ENCODE measurements at places on chromosomes 13 and 19.

- no peak for DNase-seq
Measured at GRCh38 chr13:34412295-34412694, 529.8 kb upstream of the NBEA start.

GRCh38 chr13:20473139-20473538 lies 52.5 kb downstream of the CRYL1 start:
- no peak for DNase-seq

DNA sequence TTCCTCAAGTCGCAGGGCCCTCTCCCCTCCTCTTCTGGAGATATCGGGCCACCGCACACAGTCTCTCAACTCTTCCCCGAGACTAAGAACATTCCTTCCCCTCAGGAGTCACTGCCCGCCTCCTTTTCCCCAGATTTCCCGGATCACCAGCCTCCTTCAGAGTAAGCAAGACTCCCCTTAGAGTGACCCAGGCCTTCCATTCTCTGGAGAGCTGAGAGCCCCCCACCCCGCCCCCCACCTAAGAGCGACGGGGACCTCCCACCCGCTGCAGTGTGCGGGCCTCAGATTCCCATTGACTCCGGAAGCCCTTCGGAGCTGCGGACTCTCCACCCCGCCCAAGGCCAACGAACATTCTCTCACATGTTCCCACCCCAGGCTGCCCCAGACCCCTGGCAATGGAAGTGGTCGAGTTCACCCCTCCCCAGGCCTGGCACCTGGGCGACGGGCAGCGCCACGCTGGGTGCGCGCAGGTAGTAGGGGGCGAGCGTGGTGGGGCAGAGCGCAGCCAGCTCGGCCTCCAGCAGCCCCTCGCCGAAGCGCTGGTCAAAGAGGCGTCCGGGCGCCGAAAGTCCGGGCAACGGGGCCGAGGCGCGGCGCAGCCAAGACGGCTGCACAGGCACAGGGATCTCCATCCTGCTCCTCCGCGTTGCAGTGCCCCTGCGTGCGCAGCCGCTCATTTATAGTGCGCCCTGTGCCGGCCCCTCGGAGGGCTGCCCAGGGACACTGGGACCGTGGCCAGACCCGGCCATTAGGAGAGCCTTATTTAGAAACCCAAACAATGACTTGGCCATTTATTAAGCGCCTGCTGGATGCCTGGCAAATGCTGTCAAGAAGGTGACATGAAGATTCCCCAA lies at the start of gene HSPB6:
HSPB6 (minus strand) TSS at position 653 of the 854 bp plus-strand sequence; CDS start at position 632, 21 bp downstream.
- no peak for DNase-seq

GRCh38 chr13:59665732-59666131 lies 498.0 kb downstream of the DIAPH3 start:
- DNase-seq: no peak

GRCh38 chr13:46586751-46587514 lies 34.0 kb downstream of the LRCH1 start:
- DNase-seq: no peak

DNA sequence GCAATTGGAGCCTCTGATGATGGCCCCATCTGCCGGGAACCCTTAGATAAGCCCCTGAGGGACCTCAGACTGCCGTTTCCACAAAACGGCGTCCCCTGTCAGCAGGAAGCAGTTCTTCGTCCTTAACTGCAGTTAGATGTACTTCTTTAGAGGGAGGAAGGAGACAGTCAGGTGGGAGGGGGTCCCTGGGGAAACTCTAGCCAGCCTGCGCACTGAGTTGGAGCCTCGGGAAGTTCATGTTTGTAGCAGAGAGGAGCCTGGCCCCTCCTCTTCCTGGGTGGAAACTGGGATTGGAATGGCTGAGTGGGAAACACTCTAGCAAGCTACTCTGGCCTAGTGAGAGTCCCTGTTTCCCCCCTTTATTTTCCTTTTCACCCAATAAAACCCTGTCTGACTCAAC lies 612.4 kb downstream of the PCDH9 start:
- DNase-seq: no peak

DNA sequence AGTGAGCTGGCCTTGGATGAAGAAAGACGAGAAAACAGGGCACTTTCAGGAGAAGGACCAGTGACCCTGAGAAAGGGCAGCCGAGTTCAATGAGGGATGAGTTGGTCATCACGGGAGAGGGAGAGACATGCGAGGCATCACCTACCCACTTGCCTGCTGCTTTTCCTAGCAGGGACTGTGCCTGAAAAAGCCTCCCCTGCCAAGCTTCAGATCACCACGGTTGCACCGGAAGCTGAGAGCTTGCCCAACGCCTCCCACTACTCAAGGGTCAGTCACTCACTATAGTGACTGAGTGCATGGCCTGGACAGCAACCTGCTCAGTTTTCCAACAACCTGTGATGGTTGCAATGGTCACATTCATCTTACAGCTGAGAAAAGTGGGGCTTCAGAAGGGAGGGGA lies 12.6 kb upstream of the EPHX3 start:
- no peak for DNase-seq

DNA sequence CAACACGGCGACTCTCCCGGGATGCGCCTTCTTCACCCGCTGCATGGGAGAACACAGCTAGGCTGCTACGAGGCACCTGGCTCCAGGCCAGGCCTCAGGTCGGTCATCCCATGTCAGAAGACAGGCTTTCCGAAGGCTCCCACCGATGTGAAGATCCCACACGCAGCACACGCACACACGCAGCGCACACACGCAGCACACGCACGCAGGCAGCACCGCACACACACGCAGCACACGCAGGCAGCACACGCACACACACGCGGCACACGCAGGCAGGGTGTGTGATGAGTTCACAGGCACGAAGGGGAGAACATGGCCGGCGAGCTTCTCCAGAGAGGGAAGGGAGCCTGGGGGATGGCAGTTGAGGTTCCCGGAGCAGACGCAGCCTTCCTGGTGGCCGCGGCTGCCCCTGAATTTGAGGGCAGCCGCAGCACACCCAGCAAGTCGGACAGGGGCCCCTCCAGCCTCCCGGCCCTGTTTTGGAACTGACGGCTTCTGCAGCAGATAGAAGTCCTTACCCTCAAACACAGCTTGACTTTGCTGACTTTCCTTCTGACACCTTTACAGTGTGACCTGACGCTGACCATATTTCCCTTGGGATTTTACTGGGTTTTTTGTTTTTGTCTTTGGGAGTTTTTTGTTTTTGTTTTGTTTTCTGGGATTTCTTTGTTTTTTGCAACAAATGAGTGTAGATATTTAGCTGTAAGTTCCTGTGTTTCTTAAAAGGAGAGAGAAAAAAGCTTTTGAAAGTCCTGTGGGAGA lies 55.9 kb downstream of the RASA3 start:
- DNase-seq: no peak
